ENCODE measurements at places on chromosomes 2 and 18.

DNA sequence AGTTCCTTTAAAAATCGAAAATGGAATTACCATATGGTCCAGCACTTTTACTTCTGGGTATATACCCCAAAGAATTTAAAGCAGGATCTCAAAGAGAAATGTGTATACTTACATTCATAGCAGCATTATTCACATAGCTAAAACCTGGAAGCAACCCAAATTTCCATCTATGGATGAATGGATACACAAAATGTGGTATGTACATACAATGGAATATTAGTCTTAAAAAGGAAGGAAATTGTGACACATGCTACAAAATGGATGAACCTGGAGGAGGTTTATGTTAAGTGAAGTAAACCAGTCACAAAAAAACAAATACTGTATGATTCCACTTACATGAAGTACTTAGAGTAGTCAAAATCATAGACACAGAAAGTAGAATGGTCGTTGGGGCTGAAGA is 147.9 kb upstream of the LTBP1 start:
- no peak for DNase-seq

DNA sequence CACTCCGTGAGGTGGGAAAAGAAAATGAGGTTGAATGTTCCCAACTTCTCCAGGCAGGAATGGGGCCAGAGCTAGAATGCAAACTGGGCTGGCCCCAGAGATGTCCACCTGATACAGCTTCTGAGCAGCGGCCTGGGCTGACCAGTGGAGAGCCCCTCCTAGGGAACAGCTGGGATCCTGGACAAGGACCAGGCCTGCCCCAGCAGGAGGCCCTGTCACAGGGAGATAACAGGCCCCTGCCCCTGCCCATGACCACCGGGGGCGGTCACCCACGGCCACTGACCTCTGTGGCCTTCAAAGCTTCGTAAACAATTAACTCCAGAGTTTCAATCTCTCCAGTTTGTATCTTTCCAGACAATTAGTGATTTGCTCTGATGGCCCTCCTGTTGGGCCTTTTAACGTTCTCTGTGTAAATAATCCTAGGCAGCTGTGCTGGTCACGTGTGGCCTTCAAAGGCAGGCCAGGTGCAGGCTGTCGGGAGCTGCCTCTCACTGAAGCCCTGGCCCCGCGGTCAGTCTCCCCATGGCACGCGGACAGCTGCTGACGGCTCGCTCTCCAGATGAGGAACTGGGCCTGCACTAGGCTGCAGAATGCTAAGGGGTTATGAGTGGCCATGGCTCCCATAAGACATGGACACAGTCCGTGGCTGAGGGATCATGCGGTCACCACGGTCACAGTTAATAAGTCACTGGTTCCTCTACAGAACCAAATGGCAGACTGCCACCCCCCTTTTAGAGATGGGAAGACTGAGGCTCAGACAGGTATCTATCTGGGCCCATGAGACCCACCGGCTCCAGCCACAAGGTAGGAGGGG is 9.2 kb downstream of the HS6ST1 start:
- DNase-seq = no peak

DNA sequence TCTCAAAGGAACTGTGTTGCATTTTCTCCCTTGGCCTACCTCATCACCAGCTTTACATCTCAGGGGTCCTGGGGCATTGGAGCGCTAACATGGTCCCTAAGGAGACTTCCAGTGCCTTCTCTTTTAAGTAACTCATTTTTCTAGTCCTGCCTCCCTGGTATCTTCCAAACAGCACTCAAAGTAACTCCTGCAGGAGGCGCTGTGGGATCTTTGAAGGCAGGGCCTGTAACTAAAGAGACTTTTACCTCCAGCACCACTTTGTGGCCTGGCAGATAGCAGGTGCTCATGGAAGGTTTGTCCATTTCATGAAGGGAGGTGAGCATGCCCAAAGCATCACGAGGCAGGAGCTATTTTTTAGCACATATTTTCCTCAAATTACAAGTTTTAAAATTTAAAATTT is 411.0 kb upstream of the GYPC start:
- DNase-seq = no peak

- no peak for DNase-seq
Observed at GRCh38 chr2:214377286-214377624, 33.6 kb upstream of the VWC2L start.

DNA sequence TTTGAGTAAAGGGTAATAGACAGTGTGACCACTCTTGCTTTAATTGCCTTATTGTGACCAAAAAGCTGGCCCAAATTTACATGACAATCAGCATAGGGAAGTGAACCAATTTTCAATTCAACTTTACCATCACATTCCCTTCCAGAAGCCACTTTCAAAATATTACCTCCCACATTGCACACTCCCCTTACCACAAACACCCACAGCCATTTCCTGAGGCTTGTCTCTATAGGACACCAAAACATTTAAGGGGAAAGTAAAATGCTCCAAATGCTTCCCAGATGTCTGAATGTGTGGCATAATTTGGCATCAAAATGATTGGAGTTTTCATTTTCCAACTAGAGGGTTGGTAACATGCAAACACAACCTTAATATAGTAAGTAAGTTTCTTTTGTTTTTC is 616.1 kb downstream of the SLC4A3 start:
- no peak for DNase-seq

GRCh38 chr2:108613261-108614042 is 79.2 kb downstream of the LIMS1 start:
- DNase-seq = no peak

DNA sequence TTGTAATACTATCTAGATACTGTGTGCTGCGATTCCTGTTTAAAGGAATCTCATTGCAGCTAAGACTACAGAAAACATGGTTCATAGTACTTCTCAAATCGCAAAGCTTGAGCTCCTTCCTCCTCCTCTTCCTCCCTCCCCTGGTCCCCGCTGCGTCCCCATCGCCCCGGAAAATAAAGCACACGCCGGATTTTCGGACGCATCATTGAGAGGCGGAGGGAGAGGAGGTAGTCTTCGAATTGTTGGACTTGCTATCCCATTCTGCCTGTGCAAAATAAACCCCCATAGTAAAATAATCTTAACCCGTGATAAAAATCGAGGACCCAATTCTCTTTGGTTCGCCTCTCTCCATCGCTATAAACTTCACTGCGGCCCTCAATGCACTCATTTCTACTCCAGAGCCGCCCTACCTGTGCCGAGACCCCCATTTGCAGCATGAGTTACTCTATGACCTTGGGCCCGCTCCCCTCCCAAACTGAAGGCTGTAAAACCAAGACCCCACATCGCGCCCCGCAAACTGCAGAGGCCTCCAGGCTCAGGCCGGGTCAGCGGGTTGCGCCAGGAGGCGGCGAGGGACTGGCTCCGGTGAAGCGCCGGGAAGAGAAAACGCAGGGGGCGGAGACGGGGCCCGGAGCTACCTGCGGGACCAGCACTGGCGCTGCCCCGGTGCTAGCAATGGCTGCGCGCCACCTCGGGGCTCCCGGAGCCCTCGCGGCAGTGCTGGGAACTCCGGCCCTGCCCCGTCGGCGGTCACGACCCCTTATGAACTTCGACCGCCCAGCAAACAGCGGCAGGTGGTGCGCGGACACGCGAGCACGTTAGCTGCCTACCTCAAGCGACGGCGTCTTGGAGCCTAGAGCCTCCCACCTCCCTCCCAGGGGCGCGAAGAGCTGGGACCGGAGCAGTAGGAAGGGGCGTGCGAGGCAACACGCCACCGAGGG is 649 bp downstream of the ESCO1 start:
- no peak for DNase-seq

- no peak for DNase-seq
Observed at GRCh38 chr18:44171301-44171700, 509.4 kb upstream of the SETBP1 start.

DNA sequence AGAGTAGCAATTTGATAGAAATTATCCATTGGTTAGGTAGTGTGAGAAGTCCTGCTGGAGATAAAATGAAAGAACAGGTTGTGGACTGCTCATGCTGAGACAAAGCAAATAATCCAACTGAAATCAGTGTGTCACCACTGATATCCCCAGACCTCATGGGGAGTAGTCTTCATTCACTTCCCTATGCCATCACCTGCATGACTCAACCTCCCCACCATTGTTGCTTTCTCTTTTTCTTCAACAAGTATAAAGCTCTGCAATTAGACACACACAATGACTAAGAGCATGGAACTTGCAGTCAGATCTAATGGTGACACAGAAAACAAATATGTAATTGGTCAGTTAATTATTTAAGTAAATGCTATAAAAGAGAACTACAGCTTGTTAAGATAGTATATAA is 475.3 kb downstream of the RIT2 start:
- no peak for DNase-seq

GRCh38 chr2:156901373-156902031 is 356.0 kb upstream of the GALNT5 start:
- no peak for DNase-seq

GRCh38 chr18:21739604-21740537 is 721 bp upstream of the MIB1 start:
- no peak for DNase-seq
